ENCODE measurements at places on chromosomes 7 and 10.

DNA sequence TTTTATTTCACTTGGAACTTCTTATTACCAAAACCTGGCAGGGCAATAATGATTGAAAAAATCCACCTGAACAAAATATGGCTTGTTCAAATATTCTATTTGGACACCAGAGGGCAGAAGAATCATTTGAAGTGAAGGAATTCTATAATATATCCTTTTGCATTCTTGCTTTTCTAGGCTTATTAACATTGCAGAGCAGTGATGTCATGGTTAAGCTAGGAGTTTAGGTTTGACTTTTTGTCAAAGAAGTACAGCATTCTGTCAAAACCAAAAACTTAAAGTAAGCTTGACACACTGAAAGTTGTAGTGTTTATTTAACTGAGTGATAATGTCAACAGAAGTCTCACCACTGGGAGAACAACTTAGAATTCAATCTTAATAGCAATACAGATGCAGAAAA lies 156.0 kb downstream of the SEMA3D start:
- no peak for DNase-seq

DNA sequence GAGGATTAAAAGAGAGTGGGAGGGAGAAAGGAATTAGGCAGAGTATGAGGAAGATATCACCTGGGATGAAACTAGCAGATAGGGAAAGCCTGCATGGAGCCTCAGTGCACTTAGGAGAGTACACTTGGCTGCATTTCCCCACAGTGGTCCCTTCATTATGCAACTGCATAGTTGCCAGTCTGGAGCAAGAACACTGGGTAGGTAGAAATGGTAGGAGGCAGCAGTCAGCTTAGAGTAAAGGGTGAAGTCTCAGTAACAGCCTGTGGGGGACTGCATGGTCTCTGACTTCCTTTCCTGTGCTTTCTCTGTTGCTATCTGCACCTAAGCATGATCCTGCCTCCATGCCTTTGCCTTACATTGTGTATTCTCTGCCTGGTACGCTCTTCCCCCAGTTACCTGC lies 14.0 kb upstream of the PCGF5 start:
- no peak for DNase-seq

DNA sequence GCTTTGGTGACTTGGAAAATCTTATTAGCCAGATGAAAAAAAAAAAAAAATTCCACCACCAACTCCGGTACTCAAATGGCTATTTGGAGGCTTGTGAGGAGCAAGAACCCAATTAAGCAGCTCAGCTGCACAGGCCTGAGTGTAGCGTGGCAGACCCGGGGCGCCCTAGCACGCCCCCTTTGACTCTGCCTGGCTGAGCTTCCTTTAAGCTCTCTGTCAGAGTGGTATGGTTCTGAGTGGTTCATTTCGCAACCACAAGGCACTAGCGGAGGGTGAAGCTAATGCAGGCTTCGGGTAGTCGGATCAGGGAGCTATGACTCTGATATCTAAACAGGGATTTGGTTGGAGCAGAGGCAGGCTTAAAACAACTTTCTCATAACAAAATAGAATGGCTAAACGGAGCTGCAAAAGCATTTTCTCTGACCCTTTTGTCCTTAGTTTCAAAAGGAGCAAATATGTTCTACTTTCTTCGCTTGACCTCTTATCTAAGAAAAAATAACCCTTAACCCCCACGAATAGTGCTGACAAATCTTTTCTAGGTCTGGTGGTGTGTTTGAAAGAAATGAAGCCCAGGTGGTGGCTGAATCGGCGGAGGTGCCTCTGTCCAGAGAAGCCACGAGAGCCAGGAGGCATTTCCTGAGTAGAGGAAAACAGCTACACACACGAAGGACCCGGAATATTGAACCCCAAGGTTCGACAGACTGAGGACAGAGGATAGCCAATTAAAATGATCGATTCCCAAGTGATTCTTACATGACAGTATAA lies 285.4 kb upstream of the GLI3 start:
- DNase-seq, result no peak

DNA sequence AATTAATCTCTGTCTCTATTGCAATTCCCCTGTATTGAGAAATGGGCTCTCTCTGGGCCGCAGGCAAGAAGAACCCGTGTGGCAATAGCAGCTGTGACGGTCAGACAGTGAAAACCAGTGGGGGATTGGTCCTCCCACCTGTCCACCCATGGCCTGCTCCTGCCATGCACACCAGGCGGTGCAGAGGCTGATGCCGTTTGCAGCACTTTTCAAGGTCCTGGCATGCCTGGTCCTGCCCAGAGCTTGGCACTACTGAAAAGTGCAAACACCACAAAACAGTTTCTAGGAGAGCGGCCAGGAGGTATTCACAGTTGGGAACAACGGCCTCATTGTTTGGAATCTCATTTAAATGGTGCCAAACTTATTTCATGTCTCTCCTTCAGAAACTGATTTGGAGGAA lies 41.5 kb downstream of the PSPH start:
- no peak for DNase-seq

DNA sequence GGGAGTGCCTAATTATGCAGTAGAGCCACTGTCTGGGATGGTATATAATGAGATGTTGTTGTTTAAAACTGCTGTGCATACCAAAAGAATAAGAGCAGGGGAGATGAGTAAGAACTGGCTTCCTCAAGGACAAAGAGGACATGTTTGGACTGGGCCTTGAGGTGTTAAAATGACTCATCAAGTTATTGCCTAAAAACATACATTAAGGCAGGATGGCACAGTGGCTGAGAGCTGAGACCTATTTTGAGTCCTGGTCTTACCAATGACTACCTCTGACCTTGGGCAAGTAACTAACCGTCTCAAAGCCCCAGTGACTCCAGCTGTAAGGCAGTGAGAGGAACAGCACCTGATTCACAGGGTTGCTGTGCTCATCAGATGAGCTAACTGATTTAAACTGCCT lies 71.1 kb downstream of the CFAP58 start:
- no peak for DNase-seq

- DNase-seq, result no peak
Observed at GRCh38 chr7:125423458-125424155, 494.0 kb upstream of the POT1 start.

GRCh38 chr7:22787951-22788350 lies 34.7 kb downstream of the TOMM7 start:
- DNase-seq, result no peak

DNA sequence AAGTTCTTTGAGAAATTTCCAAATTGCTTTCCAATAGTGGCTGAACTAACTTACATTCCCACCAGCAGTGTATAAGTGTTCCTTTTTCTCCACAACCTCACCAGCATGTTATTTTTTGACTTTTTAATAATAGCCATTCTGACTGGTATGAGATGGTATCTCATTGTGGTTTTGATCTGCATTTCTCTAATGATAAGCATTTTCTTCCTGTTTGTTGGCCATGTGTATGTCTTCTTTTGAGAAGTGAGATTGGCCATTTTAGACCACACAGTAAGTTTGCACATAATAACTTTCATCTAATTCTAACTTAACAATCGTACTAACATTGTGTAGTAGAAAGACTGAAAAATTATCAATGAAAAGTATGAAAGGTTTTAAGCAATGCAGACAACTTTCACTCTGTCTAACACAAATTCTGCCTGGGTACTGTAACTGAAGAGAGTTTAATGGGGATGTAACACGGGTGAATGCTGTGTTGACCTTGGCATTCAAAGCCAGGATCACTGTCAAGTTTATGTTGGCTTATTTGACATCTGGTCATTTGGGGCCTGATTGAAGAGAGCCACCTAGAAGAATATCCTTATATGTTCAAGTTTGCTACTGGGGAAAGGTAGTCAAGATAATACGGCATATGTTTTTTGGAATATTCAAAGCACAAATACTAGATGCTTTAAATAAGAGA lies 50.4 kb downstream of the FAM171A1 start:
- no peak for DNase-seq

DNA sequence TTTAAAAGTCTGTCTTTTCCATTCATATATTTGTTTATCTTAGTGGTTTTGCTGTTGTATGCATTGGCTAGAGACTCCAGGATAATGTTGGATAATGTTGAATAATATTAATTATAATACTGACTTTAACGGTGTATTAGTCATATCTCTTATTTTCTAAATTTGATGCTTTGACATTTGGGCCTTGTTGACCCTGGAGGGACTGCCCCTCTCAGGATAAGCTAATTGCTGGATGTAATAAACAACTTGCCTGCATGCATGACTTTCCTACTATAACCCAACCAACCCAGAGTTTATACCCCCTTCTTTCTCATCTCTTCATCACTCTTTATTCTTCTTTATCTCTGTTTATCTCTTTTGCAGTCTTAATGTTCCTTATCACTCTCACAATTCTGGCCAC lies 90.9 kb upstream of the ABI1 start:
- DNase-seq, result no peak

DNA sequence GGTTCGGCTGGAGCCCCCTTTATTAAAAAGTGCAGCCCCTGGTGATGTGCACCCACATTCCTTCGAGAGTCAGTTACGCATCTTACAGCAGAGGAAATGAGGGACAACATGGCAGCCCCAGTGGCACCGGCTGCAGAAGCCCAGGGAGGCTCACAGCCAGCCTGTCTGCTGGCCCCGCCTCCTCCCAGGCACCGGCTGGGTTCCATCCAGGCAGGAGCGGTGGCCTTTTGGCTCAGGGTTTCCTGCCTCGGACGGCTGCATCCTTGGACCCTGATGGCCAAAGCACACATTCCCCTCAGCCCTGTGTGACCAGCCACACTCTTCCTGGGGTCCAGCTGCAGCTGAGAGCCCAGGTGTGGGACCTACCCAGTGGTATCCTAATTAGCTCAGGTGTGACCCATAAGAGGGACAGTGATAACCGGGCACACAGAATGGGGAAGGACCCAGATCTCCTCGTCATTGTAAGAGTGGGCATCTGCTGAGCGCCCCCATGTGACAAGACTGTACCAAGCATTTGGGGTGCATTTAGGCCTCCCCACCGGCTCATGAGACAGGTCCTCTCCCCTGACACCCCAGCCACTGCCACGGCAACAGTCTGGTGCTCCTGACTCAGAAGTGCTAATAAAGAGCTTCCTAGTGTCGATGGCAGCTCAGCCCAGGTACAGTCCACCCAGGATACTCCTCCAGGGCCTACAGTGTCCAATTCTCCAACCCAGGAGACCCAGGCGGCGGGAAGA lies 63.3 kb upstream of the CHST15 start:
- no peak for DNase-seq

- peak; percentile 6 for DNase-seq
Observed at GRCh38 chr10:4234661-4235060, 449.7 kb upstream of the KLF6 start.

- DNase-seq, result no peak
Observed at GRCh38 chr7:117008886-117009531, 55.7 kb downstream of the ST7 start.

Data from activated CD4-positive, CD25-positive, alpha-beta regulatory T cell (primary cell).